ENCODE measurements at places on chromosomes 4 and X.

GRCh38 chrX:14801136-14801535, 71.7 kb downstream of the FANCB start:
- DNase-seq: no peak

DNA sequence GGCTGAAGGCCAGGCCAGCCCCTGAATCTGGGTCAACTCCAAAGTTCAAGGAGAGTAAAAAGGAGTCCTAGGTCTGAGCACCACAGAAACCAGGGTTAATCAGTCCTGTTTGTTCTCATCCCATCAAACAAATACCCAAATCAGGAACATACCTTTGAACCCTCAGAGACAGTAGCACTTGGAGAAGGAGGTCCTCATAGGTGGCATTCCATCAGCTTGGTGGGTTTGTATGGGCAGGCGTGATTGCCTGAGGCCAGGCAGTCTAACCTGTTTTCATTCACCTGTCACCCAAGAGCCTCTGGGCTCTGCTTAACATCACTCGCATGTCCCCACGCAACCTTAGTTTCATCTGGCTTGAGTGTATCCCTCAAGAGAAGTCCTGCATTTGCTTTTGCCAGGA, 17.5 kb upstream of the MBTPS2 start:
- no peak for DNase-seq

GRCh38 chr4:29058531-29058930, 1661.6 kb upstream of the PCDH7 start:
- no peak for DNase-seq

DNA sequence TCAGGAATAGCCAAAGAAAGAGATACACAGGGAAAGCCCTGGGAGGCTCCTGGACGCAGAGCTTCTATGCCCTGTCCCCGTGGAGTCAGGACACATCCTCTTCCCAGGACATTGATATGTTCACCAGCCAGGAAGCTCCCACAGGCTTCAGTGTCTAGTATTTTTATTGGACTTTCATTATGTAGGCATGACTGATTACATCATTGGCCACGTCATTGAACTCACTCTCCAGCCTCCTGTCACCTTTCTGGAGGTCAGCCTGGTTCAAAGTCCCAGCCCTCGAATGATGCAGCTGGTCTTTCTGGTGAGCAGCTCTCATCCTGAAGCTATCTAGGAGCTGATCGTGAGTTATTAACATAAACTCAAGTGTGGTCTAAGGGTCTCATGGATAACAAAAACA, 104.1 kb downstream of the CPEB2 start:
- DNase-seq: no peak

DNA sequence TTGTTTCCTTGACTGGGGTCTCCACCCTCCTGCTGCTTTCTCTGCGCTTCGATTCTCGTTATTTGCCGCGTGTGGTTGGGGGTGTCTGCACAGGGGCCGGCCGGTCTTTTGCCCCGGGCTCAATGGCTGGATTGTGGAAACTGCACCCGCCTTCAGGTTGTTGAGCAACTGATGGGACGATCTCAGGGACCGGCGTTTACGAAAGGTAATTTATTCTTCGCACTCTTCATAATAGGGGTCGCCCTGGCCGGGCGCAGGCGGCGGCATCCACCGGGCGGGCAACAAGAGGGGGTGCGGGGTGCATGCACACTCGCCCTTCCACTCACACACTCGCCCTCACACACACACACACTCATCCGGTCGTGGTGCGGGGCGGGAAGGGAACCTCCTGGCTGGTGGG, 1.4 kb downstream of the ADGRL3 start:
- DNase-seq: peak; percentile 70

DNA sequence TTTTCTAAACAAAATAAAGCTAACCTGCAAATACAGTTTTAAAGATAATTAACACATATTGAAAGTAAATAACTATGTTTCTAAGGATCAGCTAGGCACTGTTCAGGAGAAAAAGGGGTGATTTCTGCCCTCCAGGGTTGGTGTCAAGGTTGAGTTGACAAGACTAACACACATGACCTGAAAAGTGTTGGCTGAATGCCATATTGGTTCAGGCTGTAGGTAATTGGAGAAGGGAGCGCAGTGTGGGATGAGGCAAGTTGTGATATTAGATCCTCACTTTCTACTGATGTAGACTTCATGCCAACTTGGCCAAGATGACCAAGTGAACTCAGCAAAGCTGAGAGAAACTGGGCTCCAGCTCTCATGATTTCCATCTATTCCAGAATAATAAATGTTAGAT, 42.2 kb downstream of the PPM1K start:
- DNase-seq: no peak

GRCh38 chrX:31271615-31272471, 200.0 kb upstream of the FTHL17 start:
- no peak for DNase-seq

DNA sequence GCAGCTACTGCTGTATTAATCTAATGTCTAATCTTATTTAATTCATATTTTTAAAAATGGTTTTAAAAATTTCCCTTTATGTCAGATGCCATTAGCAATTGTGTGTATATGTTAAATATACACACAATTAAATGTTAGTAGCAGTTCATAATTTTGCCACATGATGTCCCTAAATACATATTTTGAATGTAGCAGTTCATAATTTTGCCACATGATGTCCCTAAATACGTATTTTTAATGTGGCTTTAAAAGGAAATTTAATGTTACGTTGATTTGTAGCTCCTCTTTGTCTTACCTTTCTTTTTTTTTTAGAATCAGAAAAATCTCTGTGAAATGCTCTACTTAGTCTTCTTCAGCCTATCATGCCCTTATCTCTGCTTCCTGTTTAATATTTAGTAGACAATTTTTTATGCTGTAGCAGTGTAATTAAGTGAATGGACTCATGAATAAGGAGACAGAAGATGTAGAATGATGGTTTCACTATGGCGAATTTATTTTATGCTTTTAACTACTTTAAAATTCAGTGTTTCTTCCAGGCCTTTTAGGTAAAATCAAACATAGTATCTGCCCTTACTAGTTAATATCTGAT, 26.1 kb downstream of the RBM46 start:
- DNase-seq: peak; percentile 63

- DNase-seq: no peak
Observed at GRCh38 chr4:158322109-158322508, 111.8 kb downstream of the TMEM144 start.

- DNase-seq: no peak
Observed at GRCh38 chr4:119752936-119753335, 124.3 kb upstream of the PDE5A start.

DNA sequence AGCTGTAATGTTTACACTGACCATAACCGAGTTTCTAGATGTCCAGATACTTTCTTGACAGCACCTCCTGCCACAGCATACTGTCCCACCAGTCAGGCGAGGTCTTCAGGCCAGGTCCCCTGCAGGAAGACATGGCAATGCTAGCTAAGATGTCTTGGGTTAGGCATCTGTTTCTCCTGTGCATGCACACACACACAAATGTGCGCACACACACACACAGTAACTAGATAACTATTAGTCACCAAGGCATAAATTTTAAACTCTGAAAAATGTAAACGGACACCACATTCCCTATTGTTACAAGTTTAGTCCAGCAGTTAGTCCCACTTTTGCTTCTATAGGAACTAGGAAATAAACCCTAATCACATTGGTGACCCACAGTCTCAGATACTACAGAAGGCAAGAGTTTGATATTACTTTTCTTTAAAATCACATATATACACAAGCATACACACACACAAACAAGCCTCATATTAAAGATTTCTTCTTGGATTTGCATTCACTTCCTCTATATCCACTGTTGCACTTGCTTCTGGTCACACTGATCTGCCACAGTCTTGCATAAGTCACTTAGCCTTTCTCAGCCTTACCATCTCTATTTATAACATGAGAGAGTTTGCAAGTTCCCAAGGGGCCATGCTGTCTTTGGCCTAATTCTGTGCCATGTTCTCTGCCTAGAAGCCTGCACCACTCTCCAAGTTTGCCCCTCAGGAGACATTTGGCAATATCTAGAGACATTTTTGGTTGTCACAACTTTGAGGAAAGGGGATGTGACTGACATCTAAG, 32.2 kb downstream of the IL21 start:
- DNase-seq: no peak

DNA sequence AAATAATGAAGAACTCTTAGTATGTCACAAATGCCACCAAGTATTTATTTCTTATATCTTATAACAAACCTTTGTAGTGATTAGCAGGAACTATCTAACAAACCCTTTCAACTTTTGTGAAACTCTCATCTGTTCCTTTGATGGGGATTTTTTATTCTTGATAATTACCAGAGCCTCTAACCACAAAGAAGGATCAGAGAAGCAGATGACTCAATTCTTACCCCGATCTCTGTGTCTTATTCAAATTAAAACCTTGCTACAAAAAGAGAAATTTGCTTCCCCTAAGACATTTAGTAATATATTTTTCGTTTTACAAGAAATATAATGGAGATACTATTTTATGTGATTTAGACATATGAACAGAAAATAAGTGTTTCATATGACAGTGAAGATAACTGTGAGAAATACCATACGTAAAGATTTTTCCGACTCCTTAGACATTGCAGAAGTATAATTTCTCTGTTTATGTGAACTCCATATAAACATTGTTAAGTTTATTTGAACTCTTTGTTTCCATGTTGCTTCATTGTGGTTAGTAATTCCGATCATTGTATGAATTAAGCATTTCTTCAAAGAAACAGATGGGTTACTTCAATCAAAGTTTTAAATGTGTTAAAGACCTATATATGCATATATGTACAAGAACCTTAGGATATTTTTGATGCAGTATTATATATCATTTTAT, 205.4 kb downstream of the CFAP299 start:
- peak; percentile 8 for DNase-seq

DNA sequence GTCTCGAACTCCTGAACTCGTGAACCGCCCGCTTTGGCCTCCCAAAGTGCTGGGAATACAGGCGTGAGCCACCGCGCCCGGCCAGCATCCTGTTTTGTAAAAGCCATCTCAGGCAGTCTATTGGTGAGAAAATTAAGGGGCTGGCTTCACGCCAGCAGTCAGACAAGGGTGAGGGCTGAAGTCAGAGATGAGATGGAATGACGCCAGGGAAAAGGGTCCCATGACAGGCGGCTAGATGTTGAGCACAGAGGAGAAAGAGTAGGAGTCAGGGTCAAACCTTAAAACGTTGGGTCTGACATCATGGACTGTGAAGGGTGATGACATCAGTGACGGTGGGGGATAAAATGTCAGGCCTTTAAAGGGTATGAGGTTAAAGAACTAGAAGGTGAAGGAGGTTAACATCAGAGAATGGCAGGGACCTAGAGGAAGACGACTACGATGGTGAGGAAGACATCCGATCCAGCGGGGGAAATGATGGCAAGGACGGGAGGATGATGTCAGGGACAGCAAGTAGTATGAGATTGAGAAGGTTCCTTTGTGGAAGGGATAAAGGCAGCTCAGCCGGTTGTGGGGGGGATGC, 504 bp upstream of the RBM3 start:
- no peak for DNase-seq

GRCh38 chr4:150006197-150006596, 72.0 kb upstream of the DCLK2 start:
- DNase-seq: no peak

DNA sequence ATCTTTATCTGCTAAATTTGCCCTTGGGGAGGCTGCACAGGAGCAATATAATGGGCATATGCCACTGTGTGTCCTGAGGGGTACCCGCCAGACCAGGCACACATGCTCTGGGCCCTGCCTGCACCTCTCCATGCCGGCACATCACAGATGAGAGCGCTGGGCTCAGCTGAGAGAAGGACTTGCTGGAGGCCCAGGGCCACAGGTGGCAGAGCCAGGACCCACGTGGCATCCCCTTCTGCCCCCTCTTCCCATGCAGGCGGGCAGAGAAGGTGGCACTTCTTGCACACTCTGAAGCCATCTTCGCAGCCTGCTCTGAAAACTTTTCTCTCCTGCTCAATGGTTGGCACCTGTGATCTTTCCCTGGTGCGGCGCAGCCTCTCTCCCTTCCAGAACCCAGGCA, 20.1 kb downstream of the CPZ start:
- no peak for DNase-seq

- DNase-seq: peak; percentile 90
Observed at GRCh38 chr4:113760795-113761619, 531 bp downstream of the CAMK2D start.

DNA sequence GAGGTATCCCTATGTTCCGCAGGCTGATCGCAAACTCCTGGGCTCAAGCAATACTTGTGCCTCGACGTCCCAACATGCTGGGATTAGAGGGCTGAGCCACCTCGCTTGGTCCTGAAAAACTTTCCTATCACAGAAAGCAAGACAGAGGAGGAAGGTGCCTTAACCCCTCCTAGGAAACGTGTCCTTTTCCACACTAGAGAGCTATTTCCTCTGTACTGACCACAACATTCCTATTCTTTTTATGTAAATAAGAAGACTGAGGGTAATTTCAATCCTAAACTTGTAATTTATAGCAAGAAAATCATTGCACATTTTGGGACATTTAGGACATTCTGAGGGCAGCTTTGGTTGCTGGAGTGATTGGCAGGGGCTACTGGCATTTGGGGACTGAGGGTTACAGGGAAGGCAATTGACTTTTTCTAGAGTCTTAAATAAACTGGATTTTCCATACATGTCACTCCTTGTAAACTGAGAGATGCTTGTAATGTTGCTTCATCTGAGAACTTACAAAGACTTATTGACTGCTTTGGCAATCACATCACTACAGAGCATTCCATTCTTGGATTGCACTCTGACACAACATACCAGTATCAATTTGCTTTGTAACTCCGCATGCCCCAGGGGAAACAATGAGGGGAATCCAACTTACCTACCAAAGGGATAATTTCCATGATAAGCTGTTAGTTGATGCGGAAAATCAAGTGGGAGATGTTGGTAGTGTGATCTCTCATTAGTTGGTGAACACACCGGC, 15.6 kb downstream of the XAGE3 start:
- no peak for DNase-seq

- no peak for DNase-seq
Observed at GRCh38 chrX:138886769-138887168, 175.3 kb upstream of the FGF13 start.

GRCh38 chr4:162699629-162700028, 467.1 kb downstream of the NAF1 start:
- DNase-seq: peak; percentile 18

- peak; percentile 69 for DNase-seq
Observed at GRCh38 chr4:1417522-1418390, 11.5 kb upstream of the NKX1-1 start.

GRCh38 chr4:177517862-177518261, 75.6 kb upstream of the AGA start:
- peak; percentile 42 for DNase-seq

GRCh38 chrX:138777230-138777629, 65.7 kb upstream of the FGF13 start:
- DNase-seq: peak; percentile 21

GRCh38 chr4:89889289-89889688, 5.4 kb upstream of the MMRN1 start:
- DNase-seq: no peak

- no peak for DNase-seq
Observed at GRCh38 chr4:156195914-156196313, 242.2 kb upstream of the CTSO start.
